ENCODE measurements at places on chromosomes 16 and 17.

GRCh38 chr17:38464723-38465390 is 36.6 kb downstream of the ARHGAP23 start:
- peak; percentile 74 for DNase-seq

- no peak for DNase-seq
Observed at GRCh38 chr16:80759419-80760162, 44.8 kb downstream of the CDYL2 start.

- DNase-seq: no peak
Observed at GRCh38 chr16:72502594-72503005, 330.6 kb upstream of the PMFBP1 start.

- DNase-seq: no peak
Observed at GRCh38 chr16:3042376-3042775, 4.0 kb upstream of the MMP25 start.

DNA sequence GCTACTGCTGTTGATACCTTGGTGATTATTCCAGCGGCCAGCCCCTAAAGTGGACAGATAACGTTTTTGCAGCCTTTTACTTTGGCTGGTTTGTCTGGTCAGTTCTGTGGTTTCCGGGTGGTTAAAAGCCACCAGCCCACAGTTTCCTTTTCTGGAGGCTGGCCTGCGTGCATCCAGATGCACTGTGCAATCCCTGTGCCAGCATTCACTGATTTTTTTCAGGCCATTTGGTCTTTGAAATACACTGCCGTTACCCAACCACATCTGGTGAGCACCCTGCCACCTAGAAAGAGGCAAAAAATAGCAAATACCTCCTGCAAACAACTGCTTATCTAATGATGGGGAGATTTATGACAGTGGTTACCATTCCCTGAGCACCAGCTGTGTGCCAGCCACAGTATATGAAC is 797 bp downstream of the NUDT7 start:
- DNase-seq: no peak

GRCh38 chr17:47231866-47232265 is 21.8 kb upstream of the ITGB3 start:
- DNase-seq: no peak

Measured in AG04449 (cell line).